ENCODE measurements at places on chromosomes 1 and 21. TPM values are rescaled to one million over a fixed set of nuclear protein-coding genes. Genes with fewer than 3 reads are reported as not detected.

Gene NR1I3
- not detected for total RNA-seq

Gene TRIM58
- total RNA-seq: 1.3 TPM

Gene GRHL3
- total RNA-seq: not detected

GRCh38 chr1:167059045-167059808 is 30.9 kb downstream of the GPA33 start:
- DNase-seq: peak; percentile 60
- H3K27me3 ChIP-seq: no peaks in the 10 kb centered on the region
- no peak overlapping the region for H3K4me3 ChIP-seq
- H3K4me1 ChIP-seq: peaks cover 4% of the 10 kb centered on the region
- no peak overlapping the region for H3K27ac ChIP-seq

GRCh38 chr1:58765006-58765405 is 18.8 kb downstream of the JUN start:
- H3K4me3 ChIP-seq: no peak overlapping the region
- H3K27me3 ChIP-seq: no peaks in the 10 kb centered on the region
- no peak overlapping the region for H3K27ac ChIP-seq

GRCh38 chr1:116329524-116330341 is 43.3 kb upstream of the ATP1A1 start:
- no peak overlapping the region for H3K27ac ChIP-seq
- no peak overlapping the region for H3K4me3 ChIP-seq
- DNase-seq: no peak
- H3K4me1 ChIP-seq: peaks cover 10% of the 10 kb centered on the region
- H3K36me3 ChIP-seq: no peaks in the 10 kb centered on the region

GRCh38 chr1:171654201-171654941 is 1.9 kb upstream of the MYOC start:
- peak; percentile 30 for DNase-seq
- H3K4me1 ChIP-seq: peaks cover 59% of the 10 kb centered on the region
- H3K27ac ChIP-seq: peak overlapping the region; percentile 73
- H3K36me3 ChIP-seq: no peaks in the 10 kb centered on the region
- peak overlapping the region; percentile 20 for H3K4me3 ChIP-seq
- no peaks in the 10 kb centered on the region for H3K27me3 ChIP-seq

DNA sequence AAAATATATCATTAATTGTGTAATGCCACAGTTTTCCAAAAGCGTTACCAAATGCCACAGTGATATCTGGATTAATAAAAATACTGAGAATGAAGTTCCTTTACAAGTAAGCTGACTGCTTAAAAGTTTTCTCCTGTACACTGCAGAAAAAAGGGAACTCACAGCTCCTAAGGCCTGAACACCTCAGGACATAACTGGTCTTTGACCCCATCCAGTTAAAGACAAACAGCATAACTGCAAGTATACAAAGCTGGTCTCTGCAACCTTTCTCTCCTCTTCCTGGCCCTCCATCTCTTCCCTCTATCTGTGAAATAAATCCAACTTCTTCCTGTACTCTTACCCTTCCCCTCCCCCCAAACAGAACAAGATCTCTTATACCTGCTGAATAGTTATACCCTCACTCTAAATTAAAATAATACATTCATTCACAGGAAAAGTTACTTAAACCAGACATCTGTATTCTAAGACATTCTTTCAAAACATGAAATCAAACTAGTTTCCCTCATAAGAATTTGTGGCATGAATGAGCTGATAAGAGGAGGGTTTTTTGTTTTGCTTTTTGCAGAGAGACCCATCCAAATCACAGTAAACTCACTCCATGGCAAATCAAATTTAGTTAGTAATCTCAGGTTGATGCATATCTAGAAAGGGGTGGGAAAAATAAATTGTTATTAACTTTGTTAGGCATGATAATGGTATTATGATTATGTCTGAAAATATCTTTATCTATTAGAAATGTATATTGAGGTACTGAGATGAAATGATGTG is 2.9 kb downstream of the DIPK1A start:
- no peaks in the 10 kb centered on the region for H3K4me1 ChIP-seq
- DNase-seq: no peak
- H3K4me3 ChIP-seq: no peak overlapping the region

DNA sequence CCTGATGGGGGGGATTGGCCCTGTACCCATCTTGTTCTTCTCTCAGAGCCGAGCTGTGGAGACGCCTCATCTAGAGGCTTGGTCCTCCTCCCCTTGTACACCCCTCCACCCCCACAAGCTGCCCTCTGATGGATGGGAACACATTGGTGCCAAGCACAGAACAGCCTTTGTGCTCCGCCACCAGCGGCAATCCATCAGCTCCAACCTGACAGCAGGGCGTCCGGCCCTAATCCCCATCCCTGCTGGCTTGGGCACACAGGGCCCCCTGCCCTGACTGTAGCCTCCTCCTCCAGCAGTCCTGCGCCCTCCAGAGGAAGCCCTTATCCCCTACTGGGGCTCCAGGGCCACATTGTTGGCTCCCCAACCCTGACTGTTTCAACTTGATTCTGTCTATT is 3.8 kb upstream of the MYOG start:
- H3K36me3 ChIP-seq: no peaks in the 10 kb centered on the region
- H3K27ac ChIP-seq: no peak overlapping the region
- no peaks in the 10 kb centered on the region for H3K4me1 ChIP-seq
- H3K4me3 ChIP-seq: no peak overlapping the region

DNA sequence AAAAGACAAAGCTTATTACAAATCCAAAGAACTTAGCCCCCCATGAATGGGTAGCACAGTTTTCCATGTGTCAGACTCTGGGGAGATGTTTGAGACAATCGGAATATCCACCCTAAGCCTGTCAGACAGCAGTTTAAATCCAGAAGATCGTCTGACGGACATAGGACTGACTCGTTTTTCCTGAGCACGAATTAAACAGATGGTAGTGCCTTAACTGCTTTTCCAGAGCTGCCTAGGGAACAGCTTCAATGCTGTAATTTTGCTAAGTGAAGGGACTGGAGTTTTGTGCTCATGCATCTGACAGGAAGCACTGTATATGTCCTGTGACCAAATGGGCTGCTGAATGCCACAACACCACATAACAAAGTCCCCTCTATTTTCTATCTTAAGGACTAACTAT is 48.6 kb downstream of the PCNX2 start:
- H3K36me3 ChIP-seq: no peaks in the 10 kb centered on the region
- H3K4me1 ChIP-seq: no peaks in the 10 kb centered on the region
- DNase-seq: no peak
- no peaks in the 10 kb centered on the region for H3K27me3 ChIP-seq
- H3K4me3 ChIP-seq: no peak overlapping the region

- H3K36me3 ChIP-seq: no peaks in the 10 kb centered on the region
- no peak overlapping the region for H3K4me3 ChIP-seq
- H3K27ac ChIP-seq: no peak overlapping the region
- no peaks in the 10 kb centered on the region for H3K4me1 ChIP-seq
- DNase-seq: no peak
- peaks cover 28% of the 10 kb centered on the region for H3K27me3 ChIP-seq
These were observed 22.7 kb downstream of the PAX7 start for GRCh38 chr1:18653367-18653766.

DNA sequence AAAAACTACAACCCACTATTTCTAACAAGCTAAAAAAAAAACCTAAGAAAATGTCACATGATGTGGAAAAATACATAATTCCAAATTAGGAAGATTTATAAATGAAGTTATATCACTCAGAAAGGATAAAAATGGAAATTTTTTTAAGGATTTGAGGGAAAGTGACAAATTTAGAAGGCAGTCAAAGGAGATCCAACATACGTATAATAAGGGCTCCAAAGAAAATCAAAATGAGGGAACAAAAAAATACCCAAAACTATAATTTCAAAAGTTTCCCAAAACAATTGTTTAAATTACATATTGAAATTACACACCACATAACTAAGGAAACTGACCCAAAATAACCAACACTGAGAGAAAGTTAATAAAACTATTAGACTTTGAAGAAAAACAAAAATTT is 381.1 kb upstream of the KAZN start:
- no peak overlapping the region for H3K4me3 ChIP-seq
- no peaks in the 10 kb centered on the region for H3K27me3 ChIP-seq
